Esophagus muscularis mucosa (tissue), 4 donors: ENCODE measurements at places on chromosomes 3 and 15. TPM values are rescaled to one million over a fixed set of nuclear protein-coding genes. Genes with fewer than 3 reads are reported as not detected.
A peak's percentile ranks its signal among the peaks of the same experiment; 100 is the strongest.

GRCh38 chr3:154540950-154541604 is 111.1 kb upstream of the GPR149 start:
- no peak for DNase-seq

DNA sequence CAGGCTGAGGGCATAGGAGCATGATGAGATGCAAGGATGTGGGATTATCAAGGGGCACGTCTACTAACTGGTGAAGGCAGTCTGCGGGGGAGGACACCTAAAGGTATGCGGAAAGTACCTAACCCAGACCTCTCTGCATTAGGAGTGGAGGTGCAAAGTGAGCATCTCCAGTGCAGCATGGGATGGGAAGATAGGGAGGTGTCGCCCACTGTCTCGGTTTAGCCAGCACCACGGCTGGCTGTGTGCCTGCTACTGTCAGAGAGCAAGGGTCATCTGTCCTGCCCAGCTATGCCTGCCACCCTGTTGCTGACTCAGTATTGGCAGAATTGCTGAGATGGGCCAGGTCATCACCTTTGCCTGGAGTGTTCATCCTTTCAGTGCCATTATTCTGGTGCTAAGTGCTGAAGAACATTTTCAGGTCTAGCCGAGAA is 40.1 kb downstream of the OXNAD1 start:
- peak; percentile 90 for DNase-seq

The C3orf85 gene
- not detected for total RNA-seq

- DNase-seq = no peak
Measured at GRCh38 chr15:93913310-93913709, 318.1 kb upstream of the MCTP2 start.

DNA sequence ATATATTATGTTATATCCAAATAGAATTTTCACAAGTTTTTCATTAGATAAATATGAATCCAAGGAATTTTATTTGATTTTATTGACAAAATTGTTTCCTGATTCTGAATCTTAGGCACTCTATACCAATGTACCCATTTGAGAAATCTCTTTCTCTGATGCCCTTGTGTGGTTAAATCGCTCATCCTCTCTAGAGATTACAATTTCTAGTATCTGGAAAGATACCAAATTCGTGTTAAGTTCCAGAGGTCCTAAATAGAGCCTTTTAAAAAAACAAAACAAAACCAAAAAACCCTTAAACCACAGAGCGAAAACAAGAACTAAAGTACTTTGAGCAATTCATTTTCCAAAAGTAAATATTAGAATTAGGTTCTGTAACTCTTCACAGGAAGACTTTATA is 20.0 kb downstream of the SATB1 start:
- DNase-seq = no peak

DNA sequence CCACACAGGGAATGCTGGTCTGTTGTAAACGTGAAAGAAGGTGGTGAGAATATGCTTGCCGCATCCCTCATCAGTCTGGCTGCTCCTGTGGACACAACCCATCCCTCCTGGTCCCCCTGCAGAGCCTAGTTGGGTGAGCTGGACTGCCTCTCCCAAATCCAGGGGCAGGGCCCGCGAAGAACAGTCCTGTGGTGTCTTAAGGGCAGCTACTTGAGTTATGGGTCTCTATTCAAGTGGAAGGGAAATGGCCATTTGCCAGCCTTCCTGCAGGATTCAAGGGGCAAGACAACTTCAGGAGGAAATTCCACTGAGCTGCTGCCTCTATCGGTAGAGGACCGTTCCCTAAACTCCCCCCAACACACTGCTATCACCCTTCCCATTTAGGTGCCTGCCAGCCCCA is 98.9 kb downstream of the IQSEC1 start:
- no peak for DNase-seq

DNA sequence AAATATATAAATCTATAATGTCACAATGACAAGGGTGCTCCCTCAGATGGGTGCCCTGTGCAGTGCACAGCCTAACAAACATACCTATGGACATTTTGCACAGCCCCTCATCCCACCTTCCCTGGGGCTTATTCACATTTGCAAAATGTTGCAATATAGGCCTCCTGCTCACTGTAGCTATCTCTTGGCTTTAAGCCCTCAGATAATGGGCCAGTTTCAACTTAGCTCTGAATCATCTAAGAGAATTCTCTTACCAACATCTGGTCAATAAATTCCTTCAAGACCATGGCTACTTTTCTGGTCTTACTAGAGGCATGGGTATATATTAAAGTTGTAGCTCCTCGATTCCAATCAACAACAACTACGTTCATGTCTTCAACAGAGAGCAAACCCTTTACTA is 17.9 kb downstream of the LIPH start:
- DNase-seq = no peak

- DNase-seq = no peak
Measured at GRCh38 chr3:45529697-45530096, 64.9 kb upstream of the LIMD1 start.

- DNase-seq = no peak
Measured at GRCh38 chr3:158846803-158847451, 45.1 kb downstream of the MFSD1 start.
